CD4-positive, alpha-beta T cell treated with Interleukin-17A for 1 hour (primary cell): ENCODE measurements at places on chromosomes 13 and 19.

- no peak for DNase-seq
These were observed 3.2 kb downstream of the SH3GL1 start for GRCh38 chr19:4396949-4397783.

- DNase-seq, result no peak
These were observed 1.8 kb downstream of the CEBPG start for GRCh38 chr19:33375156-33375836.

DNA sequence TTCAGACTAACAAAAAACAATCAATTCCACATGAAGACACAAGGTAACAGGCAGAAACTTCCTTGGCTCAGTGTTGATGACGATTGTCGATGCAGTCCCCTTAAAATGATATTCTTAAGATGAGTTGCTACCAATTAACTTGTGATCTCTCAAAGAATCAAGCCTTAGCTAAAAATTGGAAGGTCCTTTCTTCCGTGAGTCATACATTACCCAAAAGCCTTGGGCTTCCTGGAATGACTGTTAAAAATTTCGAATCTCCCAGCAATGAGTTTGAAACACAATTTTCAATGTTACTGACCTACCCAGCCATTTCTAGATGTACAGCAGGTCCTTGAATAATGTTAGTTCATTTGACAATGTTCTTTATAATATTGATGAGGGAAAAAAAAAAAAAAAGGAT lies 28.0 kb upstream of the RB1 start:
- DNase-seq, result no peak

DNA sequence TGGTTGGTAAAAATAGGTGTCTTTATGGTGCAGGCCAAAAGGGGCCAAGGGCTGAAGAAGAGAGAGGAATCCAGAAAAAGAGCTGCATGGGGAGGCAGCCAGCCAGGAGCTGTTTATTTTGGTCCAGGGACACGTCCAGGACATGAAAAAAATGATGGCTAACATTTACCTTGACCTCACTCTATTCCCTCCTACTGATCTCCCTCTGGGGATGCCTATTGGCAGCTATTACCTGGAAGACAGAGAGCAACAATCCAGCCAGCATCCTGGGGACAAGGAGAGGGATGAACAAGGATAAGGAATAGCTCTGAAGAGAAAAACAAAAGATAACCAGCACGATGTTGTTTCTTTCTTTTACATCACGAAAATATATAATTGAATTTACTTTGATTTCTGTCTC lies 1599.6 kb downstream of the SLITRK5 start:
- DNase-seq, result no peak

DNA sequence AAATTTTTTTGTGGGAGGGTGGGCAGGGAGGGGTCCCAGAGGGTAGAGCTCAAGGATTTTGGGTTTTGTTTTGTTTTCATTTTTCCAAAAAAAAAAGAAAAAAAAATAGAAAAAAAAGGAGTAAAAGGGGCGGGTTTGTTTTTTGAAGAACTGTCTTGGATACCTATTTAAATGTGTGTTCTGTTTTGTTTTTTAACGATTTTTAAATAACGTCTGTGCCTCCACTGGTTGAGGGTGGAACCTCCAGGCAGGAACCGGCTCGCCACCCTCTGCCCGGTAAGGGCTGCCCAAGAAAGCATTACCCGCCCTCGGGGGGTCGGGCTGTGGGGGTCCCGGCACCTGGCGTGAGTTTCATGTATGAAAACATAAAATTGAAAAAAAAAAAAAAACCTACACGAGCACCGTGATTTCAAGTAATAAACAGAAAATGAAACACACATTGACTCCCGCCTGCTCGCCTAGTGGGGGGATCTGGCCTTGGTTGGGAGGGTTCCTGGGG lies 10.4 kb downstream of the MIDN start:
- DNase-seq, result no peak

GRCh38 chr13:100131863-100132574 lies 43.1 kb downstream of the PCCA start:
- no peak for DNase-seq

- DNase-seq, result no peak
These were observed 163.9 kb downstream of the TEX29 start for GRCh38 chr13:111484141-111484925.
